ENCODE measurements at places on chromosomes 5 and 9.

DNA sequence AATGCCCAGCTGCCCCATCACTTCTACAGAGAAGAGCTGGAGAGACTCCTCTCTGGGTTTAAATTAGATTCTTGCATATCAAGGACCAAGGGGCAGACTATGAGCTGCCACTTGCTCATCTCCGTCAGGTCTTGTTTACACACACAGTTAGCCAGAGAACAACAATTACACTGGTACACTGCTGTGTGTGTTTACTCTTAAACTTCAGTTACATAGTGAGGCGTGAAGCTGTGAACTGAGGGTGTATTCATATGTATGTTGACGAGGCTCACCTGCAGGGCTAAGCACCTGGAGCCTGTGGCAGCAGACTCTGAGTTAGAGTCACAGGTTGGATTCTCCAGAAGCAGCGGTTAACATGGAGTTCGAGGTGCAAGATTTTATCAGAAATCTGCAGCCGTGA is 155.4 kb upstream of the ANKH start:
- no peak for DNase-seq

DNA sequence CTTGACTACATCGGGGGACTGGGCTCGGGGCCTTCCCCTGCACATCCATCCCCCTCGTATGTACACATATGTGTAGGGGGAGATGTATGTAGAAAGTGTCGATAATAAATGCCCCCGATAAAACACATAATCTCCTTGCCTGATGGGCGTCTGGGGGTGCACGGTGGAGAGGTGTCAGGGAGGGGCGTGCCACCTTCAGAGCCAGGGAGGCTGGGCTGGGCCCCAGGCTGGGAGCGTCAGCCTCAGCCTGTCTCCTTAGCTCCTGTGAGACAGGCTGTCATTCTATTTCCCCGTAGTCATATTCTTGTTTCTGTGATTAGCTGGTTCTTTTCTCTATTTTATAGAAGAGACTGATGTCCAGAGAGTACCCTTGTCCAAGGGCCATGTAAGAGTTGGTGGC is 4.7 kb upstream of the RXRA start:
- no peak for DNase-seq

- DNase-seq: no peak
Measured at GRCh38 chr5:133420440-133421301, 191.7 kb downstream of the FSTL4 start.

GRCh38 chr5:140217299-140218026 is 42.5 kb downstream of the CYSTM1 start:
- DNase-seq: no peak

DNA sequence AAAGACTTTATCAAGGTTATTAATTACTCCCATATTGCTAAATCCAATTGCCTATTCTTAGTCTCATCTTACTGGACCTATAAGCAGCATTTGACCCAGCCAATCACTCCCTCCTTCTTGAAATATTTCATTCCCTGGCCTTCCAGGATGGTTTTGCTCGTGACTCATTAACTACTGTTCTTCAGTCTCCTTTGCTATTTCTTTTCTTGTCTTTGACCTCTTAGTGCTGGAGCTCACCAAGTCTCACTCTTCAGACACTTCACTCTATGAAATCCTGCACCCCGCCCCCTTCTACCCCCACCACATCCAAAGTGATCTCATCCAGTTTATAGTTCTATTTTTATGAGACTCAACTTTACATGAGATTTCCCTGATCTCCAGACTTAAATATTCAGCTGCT is 803.1 kb upstream of the WWC1 start:
- no peak for DNase-seq

DNA sequence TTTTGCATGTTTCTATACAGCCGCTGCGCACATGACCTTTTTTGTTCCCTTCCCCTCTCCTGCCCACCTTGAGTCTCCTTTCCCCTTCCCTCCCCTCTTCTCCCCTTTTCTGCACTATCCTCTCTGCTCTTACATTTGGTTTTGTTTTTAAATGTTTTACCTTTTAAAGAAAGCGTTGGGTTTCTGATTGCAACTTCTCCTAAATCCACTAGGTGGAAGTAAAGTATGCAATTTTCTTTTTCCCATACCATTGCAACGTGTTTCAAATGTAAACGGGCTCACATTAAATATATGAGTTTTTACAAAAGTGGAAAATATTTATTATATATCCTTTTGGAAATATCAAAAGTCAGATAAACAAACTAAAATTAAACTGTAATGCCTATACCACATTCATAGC is 500.9 kb downstream of the DIRAS2 start:
- peak; percentile 6 for DNase-seq

DNA sequence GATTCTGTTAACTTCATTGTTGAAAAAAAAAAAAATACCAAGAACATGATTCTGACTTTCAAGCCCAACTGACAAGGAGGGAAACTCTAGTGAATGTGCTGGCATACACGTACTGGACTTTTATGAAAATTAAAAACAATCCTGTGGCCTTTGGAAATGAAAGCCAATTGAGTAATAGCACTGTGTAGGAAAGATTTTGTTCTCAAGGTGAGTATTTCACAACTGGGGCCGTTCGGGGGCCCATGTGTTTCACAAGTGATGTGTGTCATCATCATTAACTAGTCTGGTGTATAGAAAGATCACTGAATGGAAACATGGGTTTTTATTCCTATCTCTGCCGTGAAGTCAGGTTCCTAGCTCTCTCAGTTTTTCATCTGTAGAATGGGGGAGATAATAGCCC is 605.0 kb upstream of the CLINT1 start:
- no peak for DNase-seq

DNA sequence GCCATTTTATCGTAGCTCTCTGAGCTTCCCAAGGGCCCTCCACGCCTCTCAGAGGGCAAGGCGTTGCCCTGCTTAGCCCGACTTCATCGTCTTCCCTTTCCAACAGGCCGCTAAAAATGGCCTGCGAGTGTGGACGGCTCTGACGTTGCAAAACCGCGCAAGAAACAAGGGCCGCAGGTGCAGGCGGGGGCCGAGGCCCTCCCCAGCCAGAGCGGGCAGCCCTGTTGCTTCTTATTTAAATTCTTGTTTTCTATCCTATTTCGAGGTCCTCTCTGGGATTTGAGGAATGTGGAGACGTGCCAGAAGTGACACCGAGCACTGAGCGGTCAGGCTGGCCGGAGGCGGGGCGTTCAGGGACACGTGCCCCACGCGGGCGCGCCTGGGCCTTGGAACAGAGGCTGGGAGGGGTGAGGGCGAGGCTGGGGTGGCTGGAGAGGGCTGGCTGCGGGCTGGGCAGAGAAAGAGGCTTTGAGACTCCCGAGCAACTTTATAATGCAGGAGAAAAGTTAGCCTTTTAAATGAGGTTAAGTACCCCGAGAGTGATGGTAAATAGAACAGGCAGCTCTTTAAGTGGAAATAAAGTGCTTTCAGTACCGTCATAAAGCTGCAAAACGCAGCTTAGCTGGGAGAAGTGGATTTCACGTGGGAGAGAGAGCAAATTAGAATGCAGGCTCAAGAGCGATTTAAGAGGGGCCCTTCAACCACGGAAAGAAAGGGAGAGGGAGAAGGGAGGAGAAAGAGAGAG is 243.6 kb downstream of the AUH start:
- no peak for DNase-seq

DNA sequence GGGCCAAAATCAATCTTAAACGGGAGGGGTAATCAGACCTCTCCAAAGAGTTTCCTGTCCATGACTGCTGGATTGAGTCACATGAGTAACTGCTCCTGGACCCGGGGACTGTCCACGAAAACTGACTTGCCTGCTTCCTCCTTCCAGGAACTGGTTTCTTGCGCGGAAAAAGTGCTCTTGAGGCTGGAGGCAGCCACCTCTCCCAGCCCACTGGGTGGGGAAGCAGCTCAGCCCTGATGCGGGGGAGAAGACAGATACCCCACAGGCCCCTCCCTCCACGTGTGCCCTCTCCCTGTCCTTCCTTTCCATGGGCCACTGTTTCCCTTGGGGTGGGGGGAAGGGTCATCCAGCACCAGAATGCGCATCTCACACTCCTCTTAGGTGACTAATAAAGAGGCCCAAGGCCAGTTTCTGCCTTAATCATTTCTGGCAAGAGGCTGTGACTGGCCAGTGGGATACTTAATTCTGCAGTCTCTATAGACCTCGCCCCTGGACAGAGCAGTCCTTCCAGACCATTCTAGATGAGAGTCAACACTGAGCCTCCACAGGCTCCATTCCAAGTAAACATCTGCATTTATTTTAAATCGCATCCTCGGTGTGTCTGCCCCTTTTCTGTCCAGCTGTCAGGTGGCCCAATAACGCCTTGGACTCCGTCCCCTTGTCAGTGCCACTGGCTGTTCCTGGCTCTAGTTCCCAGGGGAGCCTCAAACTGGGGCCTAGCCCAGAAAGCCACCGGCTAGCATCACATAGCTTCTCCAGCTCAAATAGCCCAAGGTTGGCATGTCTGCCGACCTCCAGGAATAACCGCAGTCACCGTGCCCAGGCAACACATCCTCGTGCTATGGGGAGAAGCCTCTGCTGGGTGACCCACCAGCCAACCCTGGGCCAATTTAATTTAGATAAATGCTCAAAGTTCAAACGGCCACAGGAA is 12.0 kb downstream of the REXO4 start:
- DNase-seq: no peak

GRCh38 chr9:88051138-88051537 is 76.8 kb upstream of the CDK20 start:
- DNase-seq: no peak

DNA sequence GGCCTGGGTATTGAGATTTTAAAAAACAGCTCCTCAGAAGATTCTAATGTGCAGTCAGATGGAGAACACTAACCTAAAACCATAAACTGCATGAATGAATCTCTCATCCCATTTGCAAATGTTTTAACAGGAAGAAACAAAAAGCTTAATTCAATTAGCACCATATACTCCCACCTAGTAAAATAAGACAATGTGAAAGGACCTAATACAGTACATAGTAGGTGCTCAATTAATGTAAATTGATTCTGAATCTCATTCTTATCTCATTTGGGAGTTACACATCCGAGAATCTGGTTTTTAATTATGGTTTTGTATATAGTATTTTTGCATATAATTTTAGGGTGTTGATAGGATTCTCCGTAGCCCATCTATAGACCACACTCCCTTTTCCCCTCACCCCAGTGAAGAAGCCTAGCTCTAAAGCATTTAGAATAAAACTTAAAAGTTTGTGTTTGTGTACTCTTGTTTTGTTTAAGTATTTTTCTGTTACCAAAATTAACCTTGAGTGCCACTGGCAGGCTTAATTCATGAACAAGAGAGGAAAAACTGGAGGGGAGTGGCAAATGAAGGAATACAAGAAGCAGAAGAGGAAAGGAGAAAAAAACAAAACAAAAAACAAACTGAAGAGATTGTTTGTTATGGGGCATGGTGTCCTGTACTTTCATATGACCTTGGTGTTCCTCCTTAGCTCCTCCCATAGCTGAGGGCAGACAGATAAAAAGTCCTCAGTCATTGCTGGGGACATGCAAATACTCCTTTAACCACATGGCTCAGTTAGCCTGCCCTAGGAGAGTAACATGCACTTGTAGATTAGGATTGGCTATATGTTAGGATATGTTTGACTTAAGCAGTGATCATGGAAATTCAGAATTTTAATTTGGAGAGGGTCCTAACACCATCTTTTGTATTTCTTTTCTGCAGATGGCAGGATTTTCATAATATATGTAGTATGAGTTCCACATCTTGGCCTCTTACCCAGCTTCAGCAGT is 1.2 kb downstream of the RNF14 start:
- peak; percentile 71 for DNase-seq

DNA sequence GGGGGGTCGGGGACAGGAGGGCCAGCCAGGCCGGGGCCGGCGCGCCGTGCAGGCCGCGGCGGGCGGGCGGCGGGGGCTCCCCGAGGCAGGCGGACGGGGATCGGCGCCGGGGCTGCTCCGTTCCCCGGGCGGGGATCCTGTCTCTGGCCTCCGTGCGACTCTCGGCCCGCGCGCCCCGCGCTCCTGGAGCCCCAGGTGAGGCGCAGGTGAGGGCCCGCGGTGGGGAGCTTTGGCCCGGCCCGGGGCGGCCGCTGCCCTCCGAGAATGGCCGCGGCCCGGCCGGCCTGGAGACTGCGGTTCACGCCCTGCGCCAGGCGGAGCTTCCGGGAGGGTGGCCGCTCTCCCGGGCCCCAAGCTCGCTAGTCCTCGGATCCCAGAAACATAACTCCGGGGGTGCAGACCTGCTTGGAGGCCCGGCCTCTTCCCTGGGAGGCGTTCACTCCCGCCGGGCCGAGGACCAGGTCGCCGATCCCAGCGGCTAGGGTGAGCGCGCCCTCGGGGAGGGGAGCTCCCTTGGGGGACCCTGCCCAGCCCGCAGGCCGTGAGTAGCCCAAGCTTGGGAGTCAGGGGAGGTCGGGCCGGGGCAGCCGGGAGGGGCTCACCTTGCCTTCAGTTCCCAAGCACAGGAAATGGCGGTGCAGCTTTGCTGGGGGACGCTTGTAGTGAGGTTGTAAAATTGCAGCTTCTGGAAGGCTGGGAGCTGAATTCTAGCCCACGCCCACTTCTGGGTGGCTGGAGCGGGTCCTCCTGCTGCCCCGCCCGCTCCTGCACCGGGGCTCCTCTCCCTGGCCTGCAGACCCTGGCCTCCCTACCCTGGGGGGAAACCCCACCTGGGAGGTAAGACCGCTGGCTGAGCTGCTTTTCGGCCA is 723 bp downstream of the PPP1R26 start:
- DNase-seq: no peak

DNA sequence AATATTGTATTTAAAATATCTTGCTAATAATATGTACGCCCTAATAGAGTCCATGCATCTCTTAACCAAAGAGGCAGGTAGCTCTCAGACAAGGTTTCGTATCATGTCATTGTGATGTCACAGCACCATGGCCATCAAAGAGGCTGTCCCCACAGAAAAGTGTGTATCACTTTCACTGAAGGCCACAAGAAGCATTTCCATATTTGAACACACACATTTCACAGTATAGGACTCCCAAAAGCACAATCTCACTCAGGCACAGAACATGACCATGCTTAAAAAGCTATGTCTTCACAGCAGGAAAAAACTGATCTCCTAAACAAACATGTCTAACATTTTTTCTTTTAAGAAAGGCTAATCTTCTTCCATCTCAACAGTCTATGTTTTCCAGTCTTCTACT is 133.8 kb downstream of the DENND1A start:
- peak; percentile 11 for DNase-seq

DNA sequence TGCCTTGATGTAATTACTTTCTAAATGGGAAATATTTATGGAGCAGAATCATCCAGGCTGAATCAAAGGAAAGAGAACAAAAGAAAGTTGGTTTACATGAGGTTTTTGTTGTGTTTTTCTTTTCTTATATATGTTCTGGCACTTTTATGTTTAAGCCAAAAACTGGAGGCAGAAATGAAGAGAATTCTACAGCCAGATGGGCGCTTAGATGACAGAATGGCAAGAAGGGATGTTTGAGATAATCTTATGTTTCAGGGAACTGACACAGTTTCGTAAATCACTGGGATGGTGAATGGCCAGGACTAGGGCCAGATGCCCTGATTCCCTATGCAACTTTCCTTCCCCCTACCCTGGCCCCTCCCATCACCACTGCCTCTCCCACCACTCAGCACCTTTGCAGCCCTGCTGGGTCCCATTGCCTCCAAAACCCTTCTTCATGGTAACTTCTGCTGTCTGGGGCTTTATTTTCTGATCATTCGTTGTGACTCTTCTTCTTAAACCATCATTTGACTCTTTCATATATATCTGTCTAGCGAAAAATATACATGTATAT is 111.8 kb downstream of the EFNA5 start:
- DNase-seq: no peak

All from activated CD4-positive, alpha-beta T cell treated with anti-CD3 and anti-CD28 coated beads, Interleukin-10, Interleukin-2, amounts not matched to agents 100 ng/mL and 50 ng/mL, durations not matched to agents 16 hours and 8 hours (primary cell).